ENCODE measurements at places on chromosomes 2 and 18.

- no peak for DNase-seq
These were observed 1.4 kb upstream of the SP5 start for GRCh38 chr2:170713543-170714380.

- DNase-seq = no peak
These were observed 29.9 kb upstream of the ZNG1B start for GRCh38 chr2:113407446-113408099.

DNA sequence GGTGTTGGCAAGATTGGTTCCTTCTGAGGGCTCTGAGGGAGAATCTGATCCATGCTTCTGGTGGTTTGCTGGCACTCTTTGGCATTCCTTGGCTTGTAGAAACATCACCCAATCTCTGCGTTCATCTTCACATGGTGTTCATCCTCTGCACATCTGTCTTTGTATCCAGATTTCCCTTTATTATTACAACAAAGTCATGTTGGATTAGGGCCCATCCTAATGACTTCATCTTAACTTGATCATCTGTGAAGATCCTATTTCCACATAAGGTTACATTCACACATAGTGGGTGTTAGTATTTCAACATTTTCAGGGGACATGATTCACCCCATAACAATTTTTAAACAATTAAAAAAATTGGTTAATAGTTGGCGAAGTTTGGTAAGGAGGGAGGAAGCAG is 177.4 kb upstream of the CWC22 start:
- DNase-seq = no peak

GRCh38 chr2:196444442-196444841 is 195.1 kb upstream of the CCDC150 start:
- no peak for DNase-seq

GRCh38 chr18:7941533-7941932 is 374.4 kb downstream of the PTPRM start:
- DNase-seq = no peak

GRCh38 chr18:7677001-7677400 is 109.9 kb downstream of the PTPRM start:
- DNase-seq = no peak

- DNase-seq = no peak
These were observed 11.9 kb upstream of the PID1 start for GRCh38 chr2:229282758-229283546.

DNA sequence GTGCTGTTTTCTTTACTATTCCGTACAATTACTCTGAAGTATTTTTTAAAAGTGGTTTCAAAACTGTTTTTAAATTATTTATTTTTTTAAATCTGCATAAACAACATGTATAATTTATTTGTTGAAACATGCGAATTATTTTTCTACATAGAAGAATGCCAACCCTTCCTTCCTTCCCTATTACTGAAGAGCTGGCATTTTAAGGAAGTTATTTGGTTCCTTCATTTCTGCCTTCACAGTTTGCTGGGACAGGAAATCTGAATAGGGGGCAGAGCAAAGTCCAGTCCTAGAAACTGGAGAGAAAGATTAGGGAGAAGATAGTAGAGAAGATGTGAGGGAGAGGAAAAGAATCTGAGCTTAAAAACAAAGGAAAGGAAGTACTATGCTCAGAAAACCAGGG is 146.7 kb upstream of the ACVR2A start:
- DNase-seq = no peak

DNA sequence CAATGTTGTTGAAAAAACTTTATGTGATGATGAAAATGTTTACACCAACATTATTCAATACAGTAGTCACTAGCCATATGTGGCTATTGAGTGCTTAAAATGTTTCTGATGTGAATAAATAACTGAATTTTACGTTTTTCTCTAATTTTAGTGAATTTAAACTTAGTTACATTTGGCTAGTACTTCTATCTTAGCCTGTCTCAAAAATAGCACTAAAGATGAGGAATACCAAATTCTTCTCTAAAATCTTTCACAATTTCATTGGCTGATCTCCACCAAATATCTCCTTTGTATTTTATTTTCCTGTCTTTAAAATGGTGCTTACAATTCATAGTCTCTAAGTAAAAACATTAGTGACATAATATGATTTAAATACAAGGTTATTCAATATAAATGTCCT is 83.7 kb upstream of the RND3 start:
- no peak for DNase-seq

DNA sequence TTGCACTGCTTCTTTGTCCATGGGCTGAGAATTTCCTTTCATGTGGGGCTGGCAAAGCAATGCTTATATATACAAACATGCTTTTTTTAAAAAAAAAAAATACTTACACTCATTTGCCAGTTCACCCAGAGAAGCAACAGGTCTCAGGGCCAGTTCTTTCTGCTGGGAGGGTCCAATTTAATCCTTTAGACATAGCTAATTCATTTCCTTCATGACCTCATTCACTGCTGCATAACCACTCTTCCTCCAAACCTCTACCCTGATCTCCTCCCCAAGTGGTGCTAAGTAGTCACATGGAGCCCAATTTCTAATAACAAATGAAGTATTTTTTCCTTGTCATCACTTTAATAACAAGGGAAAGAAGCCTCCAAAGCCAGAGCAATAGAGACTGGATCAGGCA is 17.1 kb upstream of the TMEM178A start:
- no peak for DNase-seq

GRCh38 chr2:71559080-71559827 is 105.9 kb downstream of the DYSF start:
- DNase-seq = no peak

GRCh38 chr18:64380117-64380516 is 231.2 kb upstream of the LINC00305 start:
- no peak for DNase-seq
